ENCODE measurements at places on chromosomes 7 and 10.

DNA sequence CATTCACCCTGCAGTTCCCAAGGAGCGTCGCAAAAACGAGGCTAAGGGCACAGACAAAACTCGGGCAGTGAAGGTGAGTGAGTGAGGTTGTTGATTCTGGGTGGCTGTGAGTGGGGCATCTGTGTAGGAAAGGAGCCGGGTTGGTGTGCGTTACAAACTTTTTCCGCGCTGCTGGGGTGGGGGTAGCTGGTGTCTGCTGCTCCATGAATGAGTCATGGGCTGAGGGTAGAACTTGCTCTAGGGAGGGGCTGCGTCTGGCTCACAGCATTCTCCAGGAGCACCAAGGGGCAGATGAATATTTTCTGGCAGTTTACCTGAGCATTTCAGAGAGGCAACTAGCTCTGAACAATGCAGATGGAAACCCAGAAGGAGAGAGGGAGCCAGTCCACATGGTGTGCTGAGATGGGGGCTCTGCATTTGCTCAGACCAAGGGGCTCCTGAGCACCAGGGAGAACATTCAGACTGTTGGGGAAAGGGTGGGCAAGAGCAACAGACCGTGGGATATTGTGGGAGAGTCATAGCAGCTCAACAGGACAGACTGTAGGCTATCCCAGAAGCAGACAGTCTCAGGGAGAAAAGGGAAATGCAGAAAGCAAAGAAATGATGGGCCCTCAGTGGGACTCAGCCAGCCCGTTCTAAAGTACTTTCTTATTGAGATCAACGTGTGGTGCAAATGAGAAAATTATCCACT, 18.8 kb downstream of the NOBOX start:
- DNase-seq, result no peak

GRCh38 chr10:11515596-11516430, 95.6 kb downstream of the USP6NL start:
- DNase-seq, result no peak

- no peak for DNase-seq
Measured at GRCh38 chr10:71068861-71069271, 143.5 kb upstream of the UNC5B start.

DNA sequence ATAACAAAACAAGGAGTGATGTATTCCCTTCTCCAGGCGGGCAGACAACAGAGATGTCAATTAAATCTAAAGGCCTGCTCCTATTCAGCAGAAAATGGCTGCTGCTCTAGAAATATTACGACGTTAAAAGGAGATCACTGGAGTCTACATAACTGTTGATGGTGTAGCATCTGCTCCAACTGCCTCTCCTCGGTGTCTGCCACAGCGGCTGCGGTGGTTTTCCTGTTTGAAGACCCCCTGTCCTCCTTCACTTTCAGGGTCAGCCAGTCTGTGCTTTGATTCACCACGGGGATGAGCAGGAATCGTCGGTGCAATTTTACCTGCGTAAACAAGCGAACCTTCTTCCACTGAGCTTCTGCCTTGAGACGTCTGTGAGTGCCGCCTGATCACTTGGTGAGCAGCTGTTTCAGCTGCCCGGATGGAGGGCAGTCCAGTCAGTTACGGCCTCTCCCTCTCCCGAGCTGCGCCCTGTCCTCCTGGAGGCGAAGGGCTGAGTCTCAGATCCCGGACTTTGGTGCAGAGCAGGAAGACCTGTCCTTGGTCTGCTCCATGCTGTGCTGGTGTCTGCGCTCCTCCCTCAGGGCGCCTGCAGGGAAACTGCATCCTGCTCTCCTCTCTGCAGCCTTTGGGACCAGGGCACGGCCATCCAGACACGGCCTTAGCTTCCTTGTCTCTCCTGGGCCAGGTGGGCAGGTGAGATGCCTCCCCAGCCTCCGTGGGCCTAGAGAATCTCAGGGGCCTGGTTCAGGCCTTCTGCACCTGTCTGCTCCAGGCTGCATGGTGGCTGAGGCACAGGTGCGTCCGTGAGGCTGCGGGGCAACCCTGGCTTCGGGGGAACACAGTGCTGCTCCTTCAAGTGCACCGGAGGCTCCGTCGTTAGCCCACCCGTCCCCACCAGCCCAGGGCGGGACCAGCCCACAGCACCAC, 326.6 kb downstream of the ADARB2 start:
- no peak for DNase-seq

DNA sequence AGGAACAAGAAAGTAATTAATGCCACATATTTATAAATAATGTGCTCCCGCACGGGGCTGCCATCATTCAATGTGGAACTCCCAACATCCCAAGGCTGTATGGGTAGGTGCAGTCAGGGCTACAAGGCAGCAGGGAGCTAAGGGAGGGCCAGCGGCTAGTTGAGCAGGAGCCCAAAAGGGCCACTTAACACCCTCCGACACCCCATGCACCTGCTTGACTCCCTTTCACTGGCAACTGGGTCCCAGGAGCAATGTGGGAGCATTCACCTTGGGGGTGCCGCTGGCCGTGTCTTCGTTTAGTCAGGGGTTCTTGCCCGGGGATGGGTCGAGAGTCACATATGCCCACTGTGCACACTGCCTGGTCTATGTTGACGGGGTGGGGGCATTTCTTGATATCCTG, 27.9 kb downstream of the SCART1 start:
- DNase-seq, result no peak
